ENCODE measurements at places on chromosomes 13 and 19.

- DNase-seq = no peak
Measured at GRCh38 chr13:22506096-22506691, 674.6 kb upstream of the SGCG start.

GRCh38 chr13:104875038-104875754 is 1660.3 kb downstream of the EFNB2 start:
- DNase-seq = no peak

- no peak for DNase-seq
Measured at GRCh38 chr13:30744681-30745077, 9.3 kb downstream of the ALOX5AP start.

DNA sequence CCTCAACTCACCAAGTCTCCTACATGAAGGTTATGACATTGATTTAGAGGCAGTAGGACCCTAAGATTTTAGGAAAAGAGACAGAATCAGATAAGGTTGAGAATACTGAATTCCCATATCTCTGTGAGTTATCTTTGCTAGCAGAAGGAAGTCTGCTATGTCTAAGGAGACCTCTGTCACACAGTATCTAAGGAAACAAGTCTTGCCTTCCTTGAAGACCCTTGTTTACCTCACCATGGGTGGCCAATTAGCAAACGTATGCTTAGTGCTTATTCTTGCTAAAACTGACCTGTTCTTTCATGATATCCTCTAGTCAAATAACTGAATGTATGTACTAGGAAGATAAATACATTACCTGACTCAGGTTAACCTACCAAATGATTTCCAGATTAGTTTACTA is 855.4 kb upstream of the SLITRK1 start:
- DNase-seq = no peak

DNA sequence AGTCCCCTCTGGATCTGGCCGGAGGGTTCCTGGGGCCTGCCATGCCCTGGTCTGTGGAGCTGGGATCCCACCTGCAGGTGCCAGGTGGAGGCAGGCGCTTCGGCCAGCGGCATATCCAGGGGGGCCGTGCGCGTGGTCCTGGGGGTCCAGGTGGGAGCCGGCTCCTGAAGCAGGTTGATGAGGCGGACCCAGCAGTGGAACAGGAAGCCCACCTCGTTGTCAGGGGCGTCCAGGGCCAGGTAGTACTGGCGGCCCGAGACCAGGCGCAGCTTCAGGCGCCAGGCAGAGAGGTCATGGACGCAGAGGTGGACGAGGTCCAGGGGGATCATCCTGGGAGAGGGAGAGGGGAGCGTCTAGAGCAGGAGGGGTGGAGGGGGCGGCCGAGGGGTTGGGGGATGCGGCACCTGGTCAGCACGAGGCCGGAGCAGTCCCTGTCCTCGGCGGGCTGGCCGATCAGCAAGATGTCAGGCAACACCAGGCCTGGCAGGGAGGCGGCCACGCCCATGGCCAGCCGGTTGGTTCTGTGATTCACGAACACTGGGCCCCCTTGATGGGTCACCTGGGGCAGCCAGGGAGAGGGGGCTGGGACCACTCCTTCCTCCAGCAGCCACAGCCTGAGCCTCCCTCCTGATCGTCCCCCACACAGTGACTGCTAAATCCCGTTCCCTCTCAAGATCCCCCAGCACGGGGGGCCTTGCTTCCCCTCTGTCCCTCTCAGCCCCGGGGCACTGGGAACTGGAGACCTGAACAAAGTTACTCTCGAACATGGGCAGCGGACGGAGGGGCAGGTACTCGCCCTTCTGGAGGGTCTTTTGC is 678 bp downstream of the GARIN5B start:
- no peak for DNase-seq

DNA sequence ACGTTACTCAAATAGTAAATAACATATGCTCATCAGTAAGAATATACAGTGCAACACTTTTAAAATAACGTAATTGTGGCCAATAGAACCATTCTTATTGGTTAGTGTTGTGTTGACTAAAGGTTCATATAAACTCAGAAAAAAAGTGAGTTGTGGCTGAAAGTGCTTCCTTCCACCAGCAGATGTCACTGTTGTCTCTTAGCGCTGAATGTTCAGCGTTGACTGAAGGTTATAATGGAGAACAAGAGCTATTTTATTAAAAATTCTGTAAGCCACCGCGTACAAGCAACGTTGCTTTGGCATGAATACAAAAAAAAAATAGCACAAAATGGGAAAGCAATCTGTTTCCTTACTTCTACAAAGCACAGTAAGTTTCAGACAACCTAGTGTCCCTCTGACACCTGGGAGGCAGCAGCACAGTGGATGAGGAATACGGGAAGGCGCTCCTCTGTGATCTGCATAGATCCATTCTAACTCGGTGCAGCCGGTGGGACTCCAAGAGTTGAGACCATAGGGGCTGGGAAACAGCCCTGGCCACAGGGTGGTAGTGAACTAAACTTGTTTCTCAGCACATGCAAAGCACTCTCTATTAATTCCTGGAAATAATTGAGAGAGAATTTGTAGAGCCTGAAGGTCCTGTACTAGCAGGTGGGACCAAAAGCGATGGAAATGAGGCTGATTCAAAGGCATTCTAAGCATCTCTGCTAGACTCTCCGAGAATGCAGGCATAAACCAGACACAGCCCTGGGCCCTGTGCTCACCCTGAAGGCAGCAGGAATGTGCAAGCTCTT is 23.9 kb upstream of the OXGR1 start:
- no peak for DNase-seq

DNA sequence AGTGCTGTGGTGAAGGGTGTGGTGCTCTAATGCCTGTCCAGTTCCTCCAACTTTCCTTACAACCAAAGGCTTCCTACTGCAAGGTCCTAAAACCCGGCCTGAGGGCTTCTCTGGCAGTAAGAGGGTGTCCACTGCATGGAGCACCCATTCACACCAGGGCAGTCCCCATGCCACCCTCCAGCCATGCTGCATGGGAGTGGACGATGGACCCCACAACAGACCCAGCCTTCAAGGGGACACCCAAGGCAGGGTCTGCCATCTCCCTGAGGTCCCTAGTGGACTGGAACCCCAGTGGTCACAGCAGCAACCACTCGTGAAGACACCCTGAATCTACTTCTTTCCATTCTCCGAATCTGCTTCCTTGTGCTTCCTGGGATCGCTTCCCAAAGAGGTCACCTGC is 117.6 kb upstream of the SOX1 start:
- DNase-seq = no peak

DNA sequence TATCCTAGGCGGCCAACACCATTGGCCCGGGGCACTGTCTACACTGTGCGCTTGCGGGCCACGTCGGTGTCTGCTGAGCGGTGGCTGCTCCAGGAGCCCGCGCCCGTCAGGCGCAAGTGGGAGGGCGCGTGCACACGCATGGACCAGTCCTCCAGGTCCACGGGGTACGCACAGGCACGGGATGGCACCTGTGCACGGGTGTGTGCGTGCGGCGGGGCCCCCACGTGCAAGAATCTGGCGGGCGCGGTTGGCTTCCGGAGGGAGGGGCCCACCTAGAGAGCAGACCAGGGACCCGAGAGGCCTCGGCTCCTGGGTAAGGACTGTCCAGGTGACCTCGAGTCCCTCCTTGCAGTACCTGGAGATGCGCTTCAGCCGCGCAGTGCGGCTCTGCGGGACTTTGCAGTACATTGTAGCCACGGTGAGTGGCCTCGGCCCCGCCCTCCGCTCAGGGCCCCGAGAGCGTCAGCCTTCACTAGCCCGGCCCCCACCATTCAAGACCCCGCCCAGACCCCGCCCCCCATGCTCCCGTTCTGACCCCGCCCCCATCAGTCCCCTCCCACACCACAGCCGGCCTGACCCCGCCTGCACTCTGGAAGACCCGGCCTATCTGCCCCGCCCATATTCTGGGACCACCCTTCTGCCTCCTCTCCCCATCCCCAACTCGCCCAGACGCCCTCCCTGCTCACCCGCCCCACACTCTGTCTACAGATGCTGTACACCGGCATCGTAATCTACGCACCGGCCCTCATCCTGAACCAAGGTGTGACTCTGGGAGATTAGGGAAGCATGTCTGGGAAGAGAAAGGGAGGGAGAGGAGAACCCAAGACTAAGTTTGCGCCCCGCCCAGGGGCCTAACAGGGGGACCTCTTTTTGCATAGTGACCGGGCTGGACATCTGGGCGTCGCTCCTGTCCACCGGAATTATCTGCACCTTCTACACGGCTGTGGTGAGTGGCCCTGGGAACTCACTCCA is 2.3 kb downstream of the SLC5A5 start:
- no peak for DNase-seq

GRCh38 chr19:17479325-17479791 is 9.0 kb downstream of the SLC27A1 start:
- no peak for DNase-seq

DNA sequence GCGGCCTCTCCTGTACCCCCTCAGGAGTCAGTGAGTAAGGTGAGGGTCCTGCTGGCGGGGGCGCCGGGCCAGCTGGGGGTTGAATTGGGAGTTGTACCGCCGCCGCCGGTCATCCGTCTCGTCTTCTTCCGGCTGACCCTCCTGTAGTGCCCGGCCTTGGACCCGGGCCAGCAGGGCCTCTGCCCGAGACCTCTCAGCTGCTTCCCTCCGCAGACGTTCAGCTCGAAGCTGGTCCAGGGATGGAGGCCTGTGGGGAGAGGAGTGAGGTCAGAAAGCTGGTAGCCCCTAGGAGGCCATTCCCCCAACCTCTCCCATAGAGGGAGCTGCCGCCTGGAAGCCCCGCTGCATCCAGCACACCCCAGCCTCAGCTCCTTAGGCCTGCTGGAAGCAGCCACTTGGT is 3.8 kb downstream of the LENG1 start:
- DNase-seq = no peak

DNA sequence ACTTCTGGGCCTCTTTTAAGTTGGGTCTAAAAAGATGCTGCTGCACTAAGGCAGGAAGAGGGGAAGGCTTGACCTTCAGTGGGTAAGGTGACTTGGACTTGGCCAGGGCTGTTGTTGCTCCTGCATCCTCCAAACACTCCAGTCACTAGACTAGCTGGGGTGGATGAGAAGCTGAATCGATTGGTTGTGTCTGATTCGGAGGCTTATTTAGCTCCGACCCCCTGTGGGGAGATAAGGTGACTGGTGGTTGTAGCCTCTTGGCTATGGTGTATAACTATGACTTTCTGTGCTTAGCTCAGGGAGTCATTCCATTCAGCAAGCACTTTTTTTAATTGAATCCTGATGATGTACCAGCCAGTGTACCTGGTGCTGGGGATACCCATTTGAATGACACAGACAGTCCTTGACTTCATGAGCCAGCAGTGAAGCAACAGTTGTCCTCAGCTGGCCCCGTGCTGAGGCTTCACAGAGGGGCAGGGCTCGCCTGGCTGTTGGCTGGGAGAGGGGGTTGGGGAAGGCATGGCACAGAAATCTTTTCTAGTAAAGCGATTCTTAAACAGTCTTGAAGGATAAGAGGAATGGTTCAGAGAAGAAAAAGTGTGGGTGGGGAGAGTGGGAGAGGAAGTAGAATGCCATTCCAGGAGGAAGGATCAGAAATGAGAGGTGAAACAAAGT is 9.9 kb downstream of the PCDH8 start:
- no peak for DNase-seq

DNA sequence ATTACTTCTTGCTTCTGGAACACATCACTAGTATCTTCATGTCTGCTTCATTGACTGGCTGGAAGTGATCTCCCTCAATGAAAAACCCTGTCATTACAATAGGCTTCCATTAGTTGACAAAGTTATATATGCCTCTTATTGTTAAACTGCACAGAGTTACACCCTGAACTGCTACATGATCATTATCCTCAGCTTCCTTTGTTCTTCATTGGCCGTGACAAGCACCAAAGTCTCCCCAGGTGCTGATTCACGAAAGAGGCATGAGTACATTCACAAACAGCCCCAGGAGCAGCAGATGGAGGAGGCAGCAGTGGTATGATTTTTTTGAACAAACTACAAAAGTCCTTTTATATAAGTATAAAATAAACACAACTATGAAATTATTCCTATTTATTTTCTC is 51.4 kb downstream of the VWA8 start:
- no peak for DNase-seq

DNA sequence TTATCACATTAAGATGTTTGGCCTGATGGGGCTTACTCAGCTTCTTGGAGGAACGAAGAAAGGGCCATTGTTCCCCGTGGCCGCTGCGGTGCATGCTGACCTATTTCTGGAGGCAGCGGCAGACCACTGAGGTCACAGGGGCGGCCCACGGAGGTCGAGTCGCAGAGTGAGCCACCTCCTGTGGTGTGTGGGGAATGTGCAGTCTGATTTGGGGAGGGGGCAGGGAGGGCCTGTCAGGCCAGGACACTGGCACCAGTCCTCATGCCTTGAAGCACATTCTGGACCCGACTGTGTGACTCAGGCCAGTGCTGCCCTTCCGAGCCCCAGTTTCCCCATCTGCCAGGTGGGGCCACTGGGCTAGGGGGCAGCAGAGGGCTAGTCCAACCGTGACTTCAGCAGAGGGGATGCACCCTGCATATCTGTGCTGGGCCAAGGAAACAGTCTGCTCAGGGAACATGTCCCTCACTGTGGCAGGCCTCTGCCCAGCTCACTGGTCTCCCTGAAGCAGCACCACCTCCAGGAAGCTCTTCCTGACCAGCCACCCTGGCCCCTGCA is 6.3 kb downstream of the SLC7A10 start:
- DNase-seq = no peak

GRCh38 chr19:32779082-32779481 is 59.5 kb downstream of the TDRD12 start:
- no peak for DNase-seq

DNA sequence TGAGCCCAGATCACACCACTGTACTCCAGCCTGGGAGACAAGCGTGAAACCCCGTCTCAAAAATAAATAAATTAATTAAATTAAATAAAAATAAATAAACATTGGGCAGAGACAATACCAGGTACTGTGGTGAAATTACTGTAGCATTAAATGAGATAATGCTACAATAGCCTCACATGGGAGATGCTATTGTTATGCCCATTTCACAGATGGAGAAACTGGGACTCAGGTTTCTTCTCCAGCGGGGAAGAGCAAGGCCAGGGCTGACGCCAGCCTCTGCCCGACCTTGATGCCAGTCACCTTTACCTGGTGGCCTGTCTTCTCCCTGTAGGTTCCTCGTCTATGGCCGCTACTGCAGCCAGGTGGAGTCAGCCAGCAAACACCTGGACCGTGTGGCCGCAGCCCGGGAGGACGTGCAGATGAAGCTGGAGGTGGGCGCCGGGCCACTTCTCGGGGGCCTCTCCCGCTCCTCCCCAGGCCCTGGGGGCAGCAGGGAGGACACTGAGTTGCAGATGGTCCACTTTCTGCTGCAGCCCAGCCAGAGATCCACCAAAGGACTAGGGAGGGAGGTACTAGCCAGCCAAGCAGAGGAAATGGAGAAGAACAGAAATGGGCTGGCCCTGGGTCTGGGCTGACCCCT is 53.9 kb downstream of the VAV1 start:
- no peak for DNase-seq

DNA sequence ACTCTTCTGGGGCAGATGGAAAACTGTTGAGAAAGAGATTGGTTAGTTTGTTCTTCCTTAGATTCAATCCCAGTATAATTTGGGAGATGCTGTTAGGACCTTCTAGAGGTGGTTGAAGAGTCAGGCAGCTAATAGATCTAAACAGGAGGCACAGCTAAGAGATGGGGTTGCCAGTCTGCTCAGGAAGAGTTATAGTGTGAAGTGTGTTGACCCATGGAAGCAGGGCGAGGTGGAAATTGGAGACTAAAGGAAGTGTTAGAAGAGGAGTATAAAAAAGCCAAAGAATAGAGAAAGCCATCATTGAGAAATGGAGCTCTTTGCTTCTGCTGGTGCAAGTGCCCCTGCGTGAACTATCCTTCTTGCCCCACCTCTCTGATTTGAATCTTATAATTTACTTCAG is 3.8 kb upstream of the OXGR1 start:
- no peak for DNase-seq

GRCh38 chr19:54708781-54709180 is 15.5 kb upstream of the KIR3DL3 start:
- DNase-seq = no peak

- DNase-seq = no peak
Measured at GRCh38 chr19:4518345-4519171, at the start of gene PLIN4. TSS of gene PLIN4 (minus strand) at chr19:4518486. CDS start at chr19:4518272, 214 bp downstream.

Measured in occipital lobe (tissue), 3 donors.